GM23248 (cell line): ENCODE measurements at places on chromosomes 5 and 9. TPM values are rescaled to one million over a fixed set of nuclear protein-coding genes. Genes with fewer than 3 reads are reported as not detected.
A peak's percentile ranks its signal among the peaks of the same experiment; 100 is the strongest.

GRCh38 chr9:83959061-83959460, 21.0 kb downstream of the HNRNPK start:
- H3K36me3 ChIP-seq: no peaks in the 10 kb centered on the region
- no peaks in the 10 kb centered on the region for H3K27me3 ChIP-seq
- H3K4me1 ChIP-seq: peaks cover 23% of the 10 kb centered on the region
- peak overlapping the region; percentile 18 for H3K27ac ChIP-seq

GRCh38 chr5:111997711-111998110, 240.7 kb upstream of the NREP start:
- no peaks in the 10 kb centered on the region for H3K27me3 ChIP-seq
- H3K4me1 ChIP-seq: peaks cover 58% of the 10 kb centered on the region
- H3K36me3 ChIP-seq: no peaks in the 10 kb centered on the region
- no peak overlapping the region for H3K4me3 ChIP-seq
- DNase-seq: peak; percentile 100

DNA sequence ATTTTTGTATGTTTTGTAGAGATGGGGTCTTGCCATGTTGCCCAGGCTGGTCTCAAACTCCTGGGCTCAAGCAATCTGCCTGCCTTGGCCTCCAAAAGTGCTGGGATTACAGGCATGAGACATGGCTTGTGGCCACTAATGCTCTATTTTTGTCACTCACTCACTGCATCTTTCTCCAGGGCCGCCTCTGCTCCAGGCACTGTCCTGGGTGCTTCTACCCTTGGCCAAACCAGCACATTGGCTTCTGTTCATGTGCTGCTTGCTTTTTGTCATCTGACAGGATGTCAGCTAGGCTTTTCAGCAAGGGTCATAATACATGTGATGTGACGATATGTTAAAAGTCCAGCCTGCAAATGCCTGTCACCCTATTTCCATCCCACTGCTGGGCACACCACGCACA, 3.2 kb downstream of the ODF2 start:
- no peaks in the 10 kb centered on the region for H3K27me3 ChIP-seq
- H3K36me3 ChIP-seq: peaks cover 5% of the 10 kb centered on the region; the same call in 1 of the 2 replicates
- no peak overlapping the region for H3K4me3 ChIP-seq
- no peak for DNase-seq
- H3K27ac ChIP-seq: no peak overlapping the region

- H3K27ac ChIP-seq: no peak overlapping the region
- no peaks in the 10 kb centered on the region for H3K4me1 ChIP-seq
- H3K4me3 ChIP-seq: no peak overlapping the region
- no peak for DNase-seq
Observed at GRCh38 chr9:77759391-77759790, 111.3 kb upstream of the GNA14 start.

- no peak for DNase-seq
- 0 out of 2 replicates have a peak, but pooled peaks cover 10% of the 10 kb centered on the region for H3K36me3 ChIP-seq
- H3K27me3 ChIP-seq: no peaks in the 10 kb centered on the region
- peak overlapping the region; percentile 45 for H3K27ac ChIP-seq
- no peak overlapping the region for H3K4me3 ChIP-seq
- H3K4me1 ChIP-seq: peaks cover 29% of the 10 kb centered on the region
Observed at GRCh38 chr5:95808013-95808685, 14.4 kb downstream of the GLRX start.

GRCh38 chr5:113263545-113263944, 171.2 kb downstream of the TSSK1B start:
- H3K4me3 ChIP-seq: no peak overlapping the region
- DNase-seq: no peak
- no peaks in the 10 kb centered on the region for H3K36me3 ChIP-seq

DNA sequence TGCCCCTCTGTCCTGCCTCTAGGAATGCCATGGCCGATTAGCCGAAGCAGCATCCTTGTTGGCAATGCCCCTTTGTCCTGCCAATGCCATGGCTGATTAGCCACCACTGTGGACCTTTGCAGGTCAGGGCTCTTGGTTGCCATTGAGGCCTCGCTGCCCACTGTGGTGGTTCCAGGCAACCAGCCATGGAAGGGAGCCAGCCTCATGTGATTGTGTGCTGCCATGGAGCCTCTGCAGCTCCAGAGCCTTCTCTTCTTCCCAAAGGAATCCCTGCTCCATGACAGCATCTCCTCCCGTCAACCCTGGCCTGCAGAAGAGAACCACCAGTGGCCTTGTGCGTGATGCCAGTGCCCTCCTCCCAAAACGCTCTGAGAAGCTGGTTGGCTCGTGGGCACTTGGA, 187.0 kb downstream of the CACNA1B start:
- no peaks in the 10 kb centered on the region for H3K27me3 ChIP-seq
- no peaks in the 10 kb centered on the region for H3K4me1 ChIP-seq
- no peaks in the 10 kb centered on the region for H3K36me3 ChIP-seq
- no peak overlapping the region for H3K27ac ChIP-seq
- no peak overlapping the region for H3K4me3 ChIP-seq

DNA sequence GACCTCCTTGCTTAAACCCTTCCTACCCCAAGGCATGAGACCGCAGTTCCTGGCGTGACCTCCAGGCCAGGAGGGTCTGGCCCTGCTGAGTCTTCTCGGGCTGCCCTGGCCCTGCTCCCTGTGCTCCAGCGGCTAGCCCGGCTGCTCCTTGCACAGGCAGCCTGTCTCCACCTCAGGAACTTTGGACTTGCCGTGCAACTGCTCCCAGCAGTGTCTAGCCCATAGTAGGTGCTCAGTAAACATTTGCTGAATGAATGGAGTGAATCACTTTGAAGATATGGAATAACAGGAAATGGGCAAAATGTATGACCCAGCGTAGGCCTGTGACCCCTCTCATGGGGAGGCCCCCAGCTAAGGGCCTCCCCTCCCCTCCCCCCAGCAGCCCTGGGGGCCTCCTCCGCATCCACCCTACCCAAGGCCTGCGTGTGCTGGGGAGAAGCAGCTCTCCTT, 127.1 kb downstream of the ZNF354C start:
- H3K4me3 ChIP-seq: no peak overlapping the region
- no peaks in the 10 kb centered on the region for H3K36me3 ChIP-seq
- no peak overlapping the region for H3K27ac ChIP-seq
- no peak for DNase-seq
- no peaks in the 10 kb centered on the region for H3K27me3 ChIP-seq

DNA sequence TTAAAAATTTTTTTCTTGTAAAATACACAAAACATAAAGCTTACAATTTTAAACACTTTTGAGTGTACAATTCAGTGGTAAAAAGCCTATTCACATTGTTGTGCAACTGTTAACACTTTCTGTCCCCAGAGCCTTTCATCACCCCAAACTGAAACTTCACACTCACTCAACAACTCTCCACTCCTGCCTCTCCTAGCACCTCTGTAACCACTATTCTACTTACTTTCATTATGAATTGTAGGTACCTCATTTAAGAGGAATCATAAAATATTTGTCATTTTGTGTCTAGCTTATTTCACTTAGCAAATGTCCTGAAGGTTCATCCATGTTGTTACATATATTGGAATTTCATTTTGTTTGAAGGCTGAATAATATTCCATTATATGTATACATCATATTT, 4.3 kb upstream of the ZNF510 start:
- no peak overlapping the region for H3K4me3 ChIP-seq
- H3K4me1 ChIP-seq: peaks cover 7% of the 10 kb centered on the region; the same call in 1 of the 2 replicates
- no peak overlapping the region for H3K27ac ChIP-seq

DNA sequence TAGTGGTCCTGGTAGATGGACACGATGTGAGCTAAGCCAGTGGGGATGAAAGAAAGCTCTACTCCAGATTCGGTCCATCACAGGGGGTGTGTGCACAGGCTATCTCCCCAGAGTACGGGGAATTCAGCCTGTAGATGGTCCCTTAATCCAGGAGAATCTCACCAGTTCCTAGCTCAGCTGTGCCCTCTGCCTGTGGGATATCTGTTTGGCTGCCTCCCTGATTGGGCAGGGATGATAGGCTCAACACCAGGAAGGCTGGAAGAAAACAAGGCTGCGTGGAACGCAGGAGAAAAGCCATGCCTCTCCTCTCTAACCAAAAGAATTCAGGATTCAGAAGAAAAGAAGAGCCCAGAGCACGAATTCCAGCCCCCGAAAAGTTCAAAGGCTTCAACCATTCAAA, 40.9 kb downstream of the VLDLR start:
- 0 out of 2 replicates have a peak, but pooled peaks cover 5% of the 10 kb centered on the region for H3K4me1 ChIP-seq
- no peak for DNase-seq
- H3K36me3 ChIP-seq: no peaks in the 10 kb centered on the region
- H3K27me3 ChIP-seq: no peaks in the 10 kb centered on the region

DNA sequence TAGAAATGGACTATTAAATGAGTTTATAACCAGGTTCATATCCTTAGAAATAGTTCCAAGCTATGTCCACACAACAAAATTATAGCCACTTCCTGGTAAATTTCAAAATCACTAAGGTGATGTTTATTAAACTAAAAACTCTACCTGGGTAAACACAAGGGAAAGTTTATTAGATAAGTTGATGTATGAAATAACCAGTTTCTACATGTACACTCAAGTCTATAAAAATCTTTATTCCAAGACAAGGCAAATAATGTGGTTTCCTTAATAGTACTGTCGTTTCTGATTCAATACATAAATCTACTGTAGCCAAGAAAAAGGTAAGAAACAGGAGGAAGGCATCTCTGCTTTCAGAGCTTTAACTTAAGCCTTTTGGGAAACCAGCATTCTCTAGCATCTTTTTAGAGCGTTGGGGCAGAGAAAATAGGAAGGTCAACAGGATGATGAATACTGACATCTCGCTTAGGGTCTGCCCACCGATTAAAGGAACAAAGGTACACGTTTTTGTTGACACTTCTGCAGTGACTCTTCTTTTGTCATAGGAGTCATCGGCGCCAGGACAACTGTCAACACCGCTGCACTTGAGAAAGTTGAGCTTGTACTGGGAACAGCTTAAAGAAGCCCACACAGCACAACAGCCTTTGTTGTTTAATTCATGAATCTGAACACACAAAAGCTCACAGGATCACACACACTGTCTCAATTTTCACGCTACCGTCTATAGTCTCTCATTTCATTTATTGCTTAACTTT, 513.6 kb downstream of the SLCO4C1 start:
- no peaks in the 10 kb centered on the region for H3K4me1 ChIP-seq
- no peak overlapping the region for H3K4me3 ChIP-seq
- no peak for DNase-seq

Gene RUSC2
- polyA plus RNA-seq: 31.7 and 34.0 TPM in 2 replicates

Gene SLC28A3
- 0.11 and 0.15 TPM in 2 replicates for polyA plus RNA-seq

Gene SPATA31C1
- not detected in 2 replicates for polyA plus RNA-seq

Gene GFI1B
- not detected in 2 replicates for polyA plus RNA-seq

Gene C9orf153
- 0.21 TPM in 1 of 2 replicates, not detected in the other for polyA plus RNA-seq

Gene GM2A
- polyA plus RNA-seq: 10.5 and 11.2 TPM in 2 replicates

Gene GADD45G
- polyA plus RNA-seq: 1.0 and 1.2 TPM in 2 replicates

Gene OR1Q1
- polyA plus RNA-seq: 0.26 TPM in 1 of 2 replicates, not detected in the other
